Activated gamma-delta T cell treated with anti-CD3 and anti-CD28 coated beads, Interleukin-2, amount 50 U/mL, for 16 hours (primary cell): ENCODE measurements at places on chromosomes 1 and 21.

DNA sequence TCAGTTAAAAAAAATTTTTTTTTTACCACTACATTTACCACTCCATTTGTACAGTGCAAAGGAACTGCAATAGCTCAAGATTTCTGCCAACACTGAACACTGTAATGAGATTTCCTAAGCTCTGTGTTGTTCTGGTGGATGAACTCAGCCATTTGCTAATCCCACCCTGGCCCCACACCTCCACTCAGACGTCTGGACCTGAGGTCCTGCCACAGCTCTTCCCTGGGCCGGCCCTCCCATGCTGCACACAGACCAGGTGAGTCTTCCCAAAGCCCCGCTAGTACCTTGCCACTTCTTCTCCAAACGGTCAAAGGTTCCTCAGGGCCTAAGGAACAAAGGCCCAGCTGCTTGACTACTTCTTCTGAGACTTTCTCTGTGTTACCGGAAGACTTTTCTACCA is 56.4 kb downstream of the SLC45A1 start:
- no peak for DNase-seq

GRCh38 chr1:248873409-248873992 is 14.6 kb upstream of the ZNF692 start:
- DNase-seq: peak; percentile 89

- DNase-seq: no peak
These were observed 16.7 kb upstream of the GUCA2B start for GRCh38 chr1:42136466-42136865.

- DNase-seq: no peak
These were observed 55.3 kb downstream of the CACHD1 start for GRCh38 chr1:64525116-64525686.

- DNase-seq: no peak
These were observed 2.3 kb downstream of the PADI3 start for GRCh38 chr1:17251246-17251645.

DNA sequence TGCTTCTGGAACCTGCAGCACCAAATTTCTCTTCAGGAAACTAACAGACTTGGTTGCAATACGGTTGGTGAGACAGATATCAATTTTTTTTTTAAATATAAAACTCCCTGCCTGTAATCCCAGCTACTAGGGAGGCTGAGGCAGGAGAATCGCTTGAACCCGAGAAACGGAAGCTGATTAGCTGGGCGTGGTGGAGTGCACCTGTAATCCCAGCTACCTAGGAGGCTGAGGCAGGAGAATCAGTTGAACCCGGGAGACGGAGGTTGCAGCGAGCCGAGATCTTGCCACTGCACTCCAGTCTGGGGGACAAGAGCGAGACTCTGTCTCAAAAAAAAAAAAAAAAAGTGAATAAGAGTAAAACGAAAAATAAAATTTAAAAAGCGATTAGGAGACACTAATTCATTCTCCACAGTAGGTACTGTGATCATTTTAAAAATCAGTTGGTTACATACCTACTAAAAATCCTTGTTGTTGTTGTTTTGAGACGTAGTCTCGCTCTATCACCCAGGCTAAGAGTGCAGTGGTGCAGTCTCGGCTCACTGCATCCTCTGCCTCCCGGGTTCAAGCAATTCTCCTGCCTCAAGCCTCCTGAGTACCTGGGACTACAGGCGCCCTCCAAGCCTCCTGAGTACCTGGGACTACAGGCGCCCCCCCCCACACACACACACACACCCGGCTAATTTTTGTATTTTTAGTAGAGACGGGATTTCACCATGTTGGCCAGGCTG is 796 bp upstream of the RBM8A start:
- DNase-seq: no peak

- DNase-seq: no peak
These were observed 123.8 kb upstream of the RAB4A start for GRCh38 chr1:229147072-229147471.
